ENCODE measurements at places on chromosomes 7 and 10.

GRCh38 chr7:98727146-98727709 is 110.1 kb downstream of the NPTX2 start:
- DNase-seq = no peak

- no peak for DNase-seq
Observed at GRCh38 chr10:21934307-21934706, 69.2 kb downstream of the DNAJC1 start.

DNA sequence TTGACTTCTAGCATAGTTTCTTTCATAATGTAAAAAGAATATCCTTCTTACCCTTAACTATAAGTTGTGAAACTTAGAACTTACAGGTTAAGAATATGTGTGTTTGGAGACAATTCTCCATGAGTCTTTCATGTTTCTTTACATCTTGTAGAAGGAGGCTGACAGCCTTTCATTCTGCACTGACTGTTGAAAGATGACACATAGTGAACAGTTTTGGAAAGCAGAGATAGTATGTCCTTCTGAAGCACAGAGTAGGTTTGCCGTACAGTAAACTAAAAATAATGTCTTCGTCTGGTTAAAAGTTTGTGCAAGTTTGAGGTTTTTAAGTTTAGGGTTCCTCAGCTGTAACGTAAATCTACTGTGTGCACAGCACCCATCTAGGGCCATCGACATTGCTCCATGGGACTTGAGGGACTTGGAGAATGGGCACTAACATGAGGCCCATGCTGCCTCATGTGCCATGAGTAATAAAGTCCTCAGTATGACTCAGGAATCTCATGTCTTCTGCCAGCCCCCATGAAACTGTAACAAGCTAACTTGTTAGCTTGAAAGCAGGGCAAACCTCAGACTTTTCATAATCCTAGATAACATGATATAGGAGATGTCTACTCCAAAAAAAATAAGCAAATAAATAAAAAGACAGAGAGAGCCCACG is 24.5 kb upstream of the ELAPOR2 start:
- no peak for DNase-seq

GRCh38 chr10:24435374-24435773 is 226.4 kb downstream of the KIAA1217 start:
- no peak for DNase-seq

GRCh38 chr10:129956286-129956670 is 7.8 kb downstream of the EBF3 start:
- DNase-seq = no peak

- DNase-seq = no peak
Observed at GRCh38 chr7:32639122-32639521, 143.8 kb downstream of the AVL9 start.

All from thoracic aorta (tissue), 2 donors.